ENCODE measurements at places on chromosomes 7 and 10. TPM values are rescaled to one million over a fixed set of nuclear protein-coding genes. Genes with fewer than 3 reads are reported as not detected.

- no peak overlapping the region for H3K27ac ChIP-seq
- H3K36me3 ChIP-seq, result no peaks in the 10 kb centered on the region
- no peak for DNase-seq
- no peak overlapping the region for H3K4me3 ChIP-seq
These were observed 272.9 kb downstream of the WDR37 start for GRCh38 chr10:1328981-1329614.

- H3K4me1 ChIP-seq, result peaks cover 3% of the 10 kb centered on the region
- H3K27me3 ChIP-seq, result no peaks in the 10 kb centered on the region
- H3K27ac ChIP-seq, result no peak overlapping the region
- no peaks in the 10 kb centered on the region for H3K36me3 ChIP-seq
These were observed 26.4 kb downstream of the AUTS2 start for GRCh38 chr7:69624435-69625230.

DNA sequence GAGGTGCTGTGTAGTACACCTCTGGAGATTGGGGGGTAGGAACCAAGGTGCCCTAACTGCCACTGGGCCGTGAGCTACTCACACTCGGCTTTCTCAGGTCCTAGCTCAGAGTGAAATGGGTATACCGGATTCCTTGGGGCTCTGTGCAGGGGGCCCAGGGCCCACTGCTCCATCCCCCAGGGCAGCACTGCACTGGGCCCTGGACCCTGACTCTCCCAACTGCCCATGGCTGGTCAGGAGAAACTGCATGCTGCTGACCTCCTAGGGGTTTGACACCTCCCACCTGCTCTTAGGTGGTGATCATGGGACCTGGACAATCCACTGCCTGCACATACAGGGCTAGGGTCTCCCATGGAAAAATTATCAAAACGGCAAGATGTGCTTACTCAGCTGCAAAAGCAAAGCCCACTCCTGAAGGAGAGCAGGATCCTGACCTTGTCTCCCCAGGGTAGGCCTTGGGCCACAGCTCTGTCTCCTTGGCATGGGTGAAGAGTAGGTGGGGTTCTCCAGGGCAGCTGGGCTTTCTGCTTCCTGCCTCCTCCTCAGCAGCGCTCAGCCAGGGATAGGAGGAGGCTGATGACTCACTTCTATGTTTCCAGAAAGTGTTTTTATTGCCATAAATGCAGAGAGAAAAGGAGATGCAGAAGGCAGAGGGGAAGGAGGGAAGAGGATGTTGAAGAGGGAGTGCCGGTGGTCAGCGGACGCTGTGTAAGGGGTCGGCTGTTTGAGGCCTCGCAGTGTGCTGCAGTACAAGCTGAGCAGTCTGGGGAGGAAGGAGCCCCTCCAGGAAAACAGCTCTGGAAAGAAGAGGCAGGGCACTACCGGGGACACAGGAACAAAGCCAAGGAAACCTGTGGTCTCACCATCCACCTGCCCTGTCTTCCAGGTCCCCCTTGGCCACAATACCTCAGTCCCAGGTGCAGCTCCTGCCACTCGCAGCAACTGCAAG, 107.8 kb downstream of the ARHGAP22 start:
- H3K27me3 ChIP-seq, result no peaks in the 10 kb centered on the region
- H3K36me3 ChIP-seq, result no peaks in the 10 kb centered on the region
- no peak overlapping the region for H3K4me3 ChIP-seq
- H3K4me1 ChIP-seq, result no peaks in the 10 kb centered on the region
- DNase-seq, result no peak

The VWDE gene
- 0.68 TPM for total RNA-seq

DNA sequence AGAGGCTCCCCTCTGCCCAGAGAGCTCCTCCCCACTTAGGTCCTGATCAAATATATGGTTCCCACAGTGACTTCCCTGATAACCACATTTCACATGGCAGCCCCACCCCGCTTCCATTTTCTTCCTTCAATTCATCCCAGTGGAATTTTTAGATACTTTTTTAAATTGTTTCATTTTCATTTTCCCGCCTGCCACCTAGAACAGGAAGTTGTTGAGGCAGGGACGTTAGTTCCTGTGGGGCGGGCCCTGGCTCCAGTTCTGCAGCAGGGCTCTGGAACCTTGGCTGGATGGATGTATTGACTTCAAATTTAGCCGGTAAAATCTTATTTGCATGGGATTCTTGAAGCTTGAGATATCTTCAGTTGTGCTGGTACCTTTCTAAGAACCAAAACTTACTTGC, 226.6 kb downstream of the PAXIP1 start:
- H3K27ac ChIP-seq, result no peak overlapping the region
- H3K36me3 ChIP-seq, result no peaks in the 10 kb centered on the region
- H3K4me3 ChIP-seq, result no peak overlapping the region
- DNase-seq, result no peak
- no peaks in the 10 kb centered on the region for H3K27me3 ChIP-seq

The PSD gene
- total RNA-seq, result 5.3 TPM

The SLC26A5 gene
- 0.77 TPM for total RNA-seq

- no peaks in the 10 kb centered on the region for H3K4me1 ChIP-seq
- H3K36me3 ChIP-seq, result no peaks in the 10 kb centered on the region
- H3K27ac ChIP-seq, result no peak overlapping the region
- H3K27me3 ChIP-seq, result no peaks in the 10 kb centered on the region
- no peak overlapping the region for H3K4me3 ChIP-seq
- DNase-seq, result no peak
These were observed 71.7 kb downstream of the IKZF1 start for GRCh38 chr7:50376056-50376820.

The TACR2 gene
- 0.83 TPM for total RNA-seq

DNA sequence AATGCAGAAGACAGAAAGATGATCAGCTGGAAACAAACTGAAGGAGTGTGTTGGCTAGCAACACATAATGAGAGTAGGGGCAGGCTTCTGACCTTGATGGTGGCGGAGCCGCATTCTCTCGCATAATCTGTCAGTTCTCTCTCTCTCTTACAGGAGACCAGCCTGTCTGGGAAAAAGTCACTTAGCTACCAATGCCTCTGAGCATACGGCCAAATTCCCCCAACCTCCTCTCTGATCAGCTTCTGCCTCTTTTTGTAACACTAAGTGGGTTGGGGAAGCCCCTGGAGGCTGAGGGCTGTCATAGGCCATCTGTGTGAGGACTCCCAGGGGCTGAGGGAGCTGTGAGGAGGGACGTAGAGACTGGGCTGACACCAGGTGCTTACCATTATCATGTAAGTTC, 104.6 kb downstream of the HIPK2 start:
- no peaks in the 10 kb centered on the region for H3K27me3 ChIP-seq
- no peak overlapping the region for H3K4me3 ChIP-seq
- peak; percentile 29 for DNase-seq
- H3K4me1 ChIP-seq, result no peaks in the 10 kb centered on the region

DNA sequence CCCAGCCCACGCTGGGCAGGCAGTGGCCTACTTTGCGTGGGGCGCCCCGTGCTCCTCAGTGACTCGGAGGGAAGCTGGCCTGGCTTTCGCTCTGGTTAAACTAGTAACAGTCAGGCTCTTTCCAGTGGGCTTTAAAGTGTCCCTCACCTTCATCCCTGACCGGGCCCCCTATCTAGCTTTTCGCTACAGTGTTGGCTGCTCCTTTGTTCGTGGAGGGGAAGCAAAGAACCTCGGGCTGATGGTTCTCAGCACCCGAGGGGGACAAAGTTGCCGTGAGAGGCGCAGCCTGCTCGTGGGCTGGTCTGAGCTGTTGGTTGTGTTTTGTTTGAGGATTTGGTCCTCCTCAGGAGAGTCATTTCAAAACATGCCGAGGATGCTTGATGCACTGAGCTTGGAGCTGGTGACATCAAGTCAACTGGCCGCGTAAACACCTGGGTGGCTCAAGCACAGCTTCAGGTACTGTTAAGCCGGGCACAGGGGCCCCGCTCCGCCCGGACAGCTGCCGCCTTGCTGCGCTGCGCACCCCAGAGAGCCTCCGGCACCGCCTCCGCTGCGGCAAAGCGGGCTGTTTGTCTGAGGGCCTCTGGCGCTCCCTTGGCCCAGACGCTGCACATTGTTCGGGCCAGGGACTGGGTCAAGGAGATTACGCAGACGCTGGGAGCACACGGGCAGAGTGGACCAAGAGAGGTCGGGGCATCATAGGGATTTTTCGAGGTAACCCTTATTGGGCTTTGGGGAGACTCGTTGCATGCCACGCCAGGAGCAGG, 1.6 kb downstream of the DLX6 start:
- DNase-seq, result no peak
- no peak overlapping the region for H3K27ac ChIP-seq
- H3K4me1 ChIP-seq, result no peaks in the 10 kb centered on the region
- no peak overlapping the region for H3K4me3 ChIP-seq

Data from lung (tissue), 17 donors.